ENCODE measurements at places on chromosomes 7 and 10.

- peak; percentile 92 for DNase-seq
Measured at GRCh38 chr7:101602484-101603241, 26.4 kb downstream of the MYL10 start.

- DNase-seq = peak; percentile 81
Measured at GRCh38 chr7:82443036-82443546, 486 bp downstream of the CACNA2D1 start.

DNA sequence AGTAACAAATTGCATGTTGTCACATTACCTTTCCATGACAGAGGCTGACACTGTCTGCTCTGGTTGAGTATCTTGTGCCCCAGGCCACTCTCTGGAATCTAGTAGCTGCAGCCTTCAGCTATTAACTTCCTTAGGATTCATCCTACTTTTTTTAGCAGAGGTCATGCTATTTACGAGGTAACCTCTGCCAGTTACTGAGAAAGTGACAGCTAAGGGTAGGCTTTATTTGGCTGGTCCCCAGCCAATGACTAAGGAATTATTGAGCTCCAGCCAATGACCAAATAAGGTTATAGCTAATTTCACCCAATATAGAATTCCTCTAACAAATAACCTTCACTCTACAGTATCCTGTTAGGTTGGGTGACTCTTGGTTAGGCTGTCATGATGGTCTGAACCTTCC lies 1361.7 kb downstream of the XPNPEP1 start:
- DNase-seq = peak; percentile 9

GRCh38 chr10:129851941-129852640 lies 112.0 kb downstream of the EBF3 start:
- peak; percentile 6 for DNase-seq

All from adipocyte (in vitro differentiated cells).